ENCODE measurements at places on chromosomes 3 and 15.

- no peak for DNase-seq
Measured at GRCh38 chr15:64521726-64522164, 61.4 kb downstream of the ZNF609 start.

- no peak for DNase-seq
Measured at GRCh38 chr3:183930086-183930485, 45.4 kb upstream of the PARL start.

DNA sequence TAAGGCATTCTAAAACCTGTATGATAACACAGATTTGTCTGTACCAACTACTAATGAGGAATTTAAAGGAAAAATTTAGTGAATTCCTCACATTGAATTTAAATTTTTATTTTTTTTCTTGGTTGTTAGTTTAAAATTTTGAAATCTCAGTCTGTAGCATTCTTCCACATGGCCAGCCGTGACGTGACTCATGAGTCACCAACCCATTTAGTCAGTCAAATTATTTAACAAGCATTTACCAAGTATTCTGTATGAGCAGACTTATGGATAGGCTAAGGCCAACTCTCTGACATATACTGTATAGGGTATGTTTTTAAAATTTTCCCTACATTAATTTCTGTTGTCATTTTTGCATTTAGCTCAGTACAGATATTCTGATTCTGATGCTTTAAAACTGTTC lies 112.9 kb downstream of the CNTN4 start:
- DNase-seq = no peak

- no peak for DNase-seq
Measured at GRCh38 chr3:171799501-171799900, 10.8 kb downstream of the PLD1 start.

DNA sequence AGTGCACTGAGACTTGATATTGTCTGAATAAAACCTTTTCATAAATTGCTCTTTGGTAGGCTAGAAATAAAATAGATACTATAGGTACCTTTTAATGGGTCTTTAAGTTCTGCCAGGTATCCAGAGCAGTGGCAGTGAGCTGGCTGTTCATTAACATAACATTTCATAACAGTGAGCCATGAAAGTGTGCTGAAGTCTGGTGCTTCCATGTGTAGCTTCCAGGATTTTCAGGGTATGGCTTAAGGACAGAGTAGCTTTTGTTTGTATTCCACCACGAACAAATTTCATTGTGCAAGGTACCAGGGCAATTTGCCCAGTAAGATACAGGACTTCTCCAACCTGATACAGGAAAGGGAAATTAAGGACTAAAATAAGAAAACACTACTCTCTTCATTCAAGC lies 124.7 kb upstream of the NANOGP8 start:
- DNase-seq = no peak

GRCh38 chr3:142912402-142913172 lies 23.7 kb upstream of the PCOLCE2 start:
- DNase-seq = no peak
